ENCODE measurements at places on chromosomes 7 and 10.
A peak's percentile ranks its signal among the peaks of the same experiment; 100 is the strongest.

- no peak for DNase-seq
- H3K27me3 ChIP-seq: no peaks in the 10 kb centered on the region
- no peak overlapping the region for H3K27ac ChIP-seq
- no peak overlapping the region for H3K4me3 ChIP-seq
- no peaks in the 10 kb centered on the region for H3K36me3 ChIP-seq
These were observed 97.2 kb upstream of the INSYN2A start for GRCh38 chr10:127293640-127294039.

DNA sequence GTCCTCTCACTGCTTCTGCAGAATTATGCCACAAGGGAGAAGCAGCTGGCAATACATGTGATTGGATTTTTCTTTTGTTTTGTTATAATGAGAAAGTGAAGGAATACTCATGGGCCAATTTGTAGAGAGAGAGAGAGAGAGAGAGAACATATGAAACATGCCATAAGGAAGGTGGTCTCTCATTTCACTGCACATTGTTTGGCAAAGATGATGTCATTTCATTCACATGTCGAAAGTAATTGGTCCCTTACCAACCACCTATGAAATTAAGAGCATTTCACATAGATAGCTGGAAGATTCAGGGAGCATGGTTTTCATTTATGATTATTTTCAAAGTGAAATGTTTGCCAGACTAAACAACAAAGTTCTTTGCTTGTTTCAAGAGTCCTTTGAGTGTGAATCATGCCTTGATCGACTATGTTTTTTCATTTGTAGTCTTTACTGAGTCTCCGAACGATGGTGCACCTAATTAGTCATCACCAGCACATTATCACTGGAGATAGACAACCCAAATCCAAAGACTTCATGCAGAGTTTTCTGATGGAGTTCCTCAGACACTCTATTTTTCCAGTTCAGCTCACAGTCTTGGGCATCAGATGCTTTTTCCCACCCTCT lies 130.1 kb upstream of the ZEB1 start:
- no peak overlapping the region for H3K27ac ChIP-seq
- DNase-seq: no peak

DNA sequence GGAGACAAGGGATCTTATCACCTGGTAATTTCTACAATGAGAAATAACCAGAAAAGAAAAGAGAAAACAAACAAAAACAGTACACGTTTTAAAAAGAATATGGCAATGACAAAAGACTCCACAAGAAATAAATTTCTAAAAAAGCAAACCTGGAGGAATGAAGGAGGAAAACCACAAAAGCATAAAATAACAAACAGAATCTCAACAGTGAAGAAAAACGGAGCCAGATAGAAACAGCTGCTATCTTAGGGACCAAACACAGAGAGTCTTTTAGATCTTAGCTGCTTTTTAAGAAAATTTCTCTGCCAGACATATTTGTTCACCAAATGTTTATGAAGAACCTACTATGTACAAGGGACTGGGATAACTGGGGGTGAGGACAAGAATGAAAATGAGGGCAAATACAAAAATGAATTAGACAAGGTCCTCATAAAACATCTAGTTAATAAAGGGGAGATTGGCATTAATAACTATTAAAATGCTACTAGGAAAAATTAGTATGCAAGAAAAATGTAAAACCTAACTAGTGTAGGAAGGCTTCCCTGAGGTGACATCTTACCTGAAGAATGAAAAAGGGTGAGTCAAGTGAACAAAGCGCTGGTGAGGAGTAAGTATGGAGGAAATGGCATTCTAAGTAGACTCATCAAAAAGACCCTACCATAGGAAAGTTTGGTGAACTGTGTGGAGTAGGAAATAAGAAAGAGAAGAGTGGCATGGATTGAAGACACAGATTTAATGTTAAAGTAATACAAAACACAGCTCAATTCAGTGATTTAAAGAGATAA lies 34.3 kb downstream of the WASL start:
- no peak for DNase-seq
- H3K4me1 ChIP-seq: peaks cover 1% of the 10 kb centered on the region
- H3K36me3 ChIP-seq: no peaks in the 10 kb centered on the region
- no peaks in the 10 kb centered on the region for H3K27me3 ChIP-seq

GRCh38 chr7:16810112-16810511 lies 5.3 kb upstream of the AGR2 start:
- no peak for DNase-seq
- H3K4me3 ChIP-seq: no peak overlapping the region
- no peaks in the 10 kb centered on the region for H3K36me3 ChIP-seq
- H3K27ac ChIP-seq: no peak overlapping the region
- no peaks in the 10 kb centered on the region for H3K27me3 ChIP-seq
- H3K4me1 ChIP-seq: no peaks in the 10 kb centered on the region

DNA sequence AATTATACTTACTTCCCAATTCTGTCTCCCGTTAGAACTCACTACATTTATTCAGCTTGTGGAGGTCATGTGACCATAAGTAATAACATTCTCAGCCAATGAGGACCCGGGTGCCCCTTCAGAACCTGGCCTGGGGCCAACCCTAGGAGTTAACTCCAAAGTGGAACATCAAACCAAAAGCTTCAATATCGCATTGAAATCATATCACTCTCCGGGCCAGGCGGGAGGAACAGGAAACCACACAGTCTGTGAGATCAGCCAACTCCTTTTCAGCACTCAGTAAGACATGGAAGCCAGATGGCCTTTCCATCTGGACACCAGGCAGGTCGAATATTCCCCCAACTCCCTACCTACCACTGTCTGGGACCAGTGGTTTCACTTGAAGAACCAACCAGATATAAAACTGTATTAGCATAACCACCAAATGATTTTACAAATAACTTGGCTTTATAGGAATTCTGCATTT lies 5.5 kb downstream of the CREB3L2 start:
- H3K4me1 ChIP-seq: peaks cover 5% of the 10 kb centered on the region
- H3K36me3 ChIP-seq: no peaks in the 10 kb centered on the region
- H3K4me3 ChIP-seq: no peak overlapping the region
- no peak overlapping the region for H3K27ac ChIP-seq

- no peak overlapping the region for H3K27ac ChIP-seq
- peak; percentile 13 for DNase-seq
- no peaks in the 10 kb centered on the region for H3K4me1 ChIP-seq
- no peaks in the 10 kb centered on the region for H3K27me3 ChIP-seq
These were observed 37.2 kb downstream of the PLEKHS1 start for GRCh38 chr10:113788604-113789083.

DNA sequence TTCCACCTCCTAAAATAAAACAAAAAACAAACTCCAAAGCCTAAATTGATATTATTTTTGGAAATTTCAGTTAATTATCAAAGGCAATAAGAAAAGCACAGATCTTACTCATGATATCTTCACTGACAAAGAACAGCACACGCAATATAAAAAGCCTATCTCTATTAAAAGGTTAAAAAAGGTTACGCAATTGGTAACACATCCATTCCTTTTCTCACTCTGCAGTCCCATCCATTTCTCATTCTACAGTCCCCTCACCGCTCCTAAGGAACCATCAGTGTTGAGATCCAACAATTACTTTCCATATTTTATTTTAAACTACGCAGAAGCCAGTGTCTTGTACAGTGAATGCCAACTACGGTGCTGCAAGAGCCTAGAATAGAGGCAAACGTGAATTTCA lies 1.3 kb downstream of the SEC61G start:
- no peak for DNase-seq
- H3K27me3 ChIP-seq: peaks cover 2% of the 10 kb centered on the region
- H3K36me3 ChIP-seq: peaks cover 2% of the 10 kb centered on the region
- peaks cover 1% of the 10 kb centered on the region for H3K4me1 ChIP-seq
- H3K4me3 ChIP-seq: peak overlapping the region; percentile 13
- H3K27ac ChIP-seq: no peak overlapping the region

DNA sequence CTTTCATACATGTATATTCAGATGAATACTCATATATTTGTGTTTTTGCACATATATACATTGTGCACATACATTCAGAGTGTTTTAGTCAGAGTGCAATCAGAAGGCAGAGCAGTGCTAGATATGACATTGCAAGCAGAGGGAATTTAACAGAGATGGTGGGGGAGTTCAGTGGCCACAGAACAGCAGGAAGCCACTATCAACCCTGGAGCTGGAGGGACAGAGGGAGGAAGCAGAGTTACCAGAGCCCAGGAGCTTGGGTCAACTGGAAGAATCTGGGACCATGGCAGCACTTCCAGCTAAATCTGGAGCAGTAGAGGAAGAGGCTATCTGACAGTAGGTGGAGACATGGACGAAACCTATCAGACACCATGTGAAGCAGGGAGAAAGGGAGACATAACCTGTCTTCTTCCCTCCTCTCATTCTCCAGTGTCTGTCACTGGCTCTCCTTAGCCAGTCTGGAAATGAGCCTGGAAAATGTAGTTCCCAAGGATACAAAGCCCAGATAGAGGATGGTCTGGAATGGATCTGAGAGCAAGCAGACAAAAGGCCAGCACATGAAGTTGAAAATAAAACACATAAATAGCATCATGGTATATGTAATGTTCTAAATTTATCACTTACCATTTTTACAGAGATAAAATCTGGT lies 33.6 kb upstream of the HERPUD2 start:
- no peak overlapping the region for H3K4me3 ChIP-seq
- H3K36me3 ChIP-seq: no peaks in the 10 kb centered on the region
- no peak overlapping the region for H3K27ac ChIP-seq
- no peak for DNase-seq
- no peaks in the 10 kb centered on the region for H3K27me3 ChIP-seq

GRCh38 chr7:5769571-5769970 lies 11.9 kb downstream of the RNF216 start:
- no peaks in the 10 kb centered on the region for H3K4me1 ChIP-seq
- no peaks in the 10 kb centered on the region for H3K27me3 ChIP-seq
- H3K27ac ChIP-seq: no peak overlapping the region
- no peaks in the 10 kb centered on the region for H3K36me3 ChIP-seq
- no peak overlapping the region for H3K4me3 ChIP-seq

DNA sequence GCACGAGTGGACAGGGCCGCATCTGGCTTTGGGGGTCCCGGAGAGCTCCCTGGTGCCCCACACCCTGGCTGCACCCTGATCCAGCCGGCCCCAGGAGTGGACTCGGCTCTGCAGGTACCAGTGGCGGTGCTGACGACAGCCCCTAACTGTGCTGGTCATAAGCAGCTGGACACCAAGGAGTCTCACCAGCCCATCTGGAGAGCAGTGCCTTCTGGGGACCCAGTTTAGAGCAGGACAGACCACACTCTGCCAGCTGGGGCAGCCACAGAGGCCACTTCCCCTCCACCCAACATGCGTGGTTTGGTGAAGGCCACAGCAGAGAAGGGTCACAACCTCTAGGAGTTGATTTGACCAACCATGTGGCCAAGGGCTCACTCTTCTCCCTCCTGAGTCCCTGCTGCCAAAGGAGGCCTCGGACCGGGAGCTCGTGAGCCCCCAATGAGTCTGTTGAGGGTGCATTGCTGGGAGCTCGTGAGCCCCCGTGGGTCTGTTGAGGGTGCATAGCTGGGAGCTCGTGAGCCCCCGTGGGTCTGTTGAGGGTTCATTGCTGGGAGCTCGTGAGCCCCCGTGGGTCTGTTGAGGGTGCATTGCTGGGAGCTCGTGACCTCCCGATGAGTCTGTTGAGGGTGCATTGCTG lies 16.0 kb upstream of the INPP5A start:
- H3K27ac ChIP-seq: no peak overlapping the region
- no peaks in the 10 kb centered on the region for H3K27me3 ChIP-seq
- peaks cover 5% of the 10 kb centered on the region for H3K4me1 ChIP-seq
- no peaks in the 10 kb centered on the region for H3K36me3 ChIP-seq
- DNase-seq: no peak

GRCh38 chr10:124374535-124375352 lies 44.0 kb downstream of the OAT start:
- H3K4me3 ChIP-seq: no peak overlapping the region
- no peaks in the 10 kb centered on the region for H3K4me1 ChIP-seq
- DNase-seq: no peak

DNA sequence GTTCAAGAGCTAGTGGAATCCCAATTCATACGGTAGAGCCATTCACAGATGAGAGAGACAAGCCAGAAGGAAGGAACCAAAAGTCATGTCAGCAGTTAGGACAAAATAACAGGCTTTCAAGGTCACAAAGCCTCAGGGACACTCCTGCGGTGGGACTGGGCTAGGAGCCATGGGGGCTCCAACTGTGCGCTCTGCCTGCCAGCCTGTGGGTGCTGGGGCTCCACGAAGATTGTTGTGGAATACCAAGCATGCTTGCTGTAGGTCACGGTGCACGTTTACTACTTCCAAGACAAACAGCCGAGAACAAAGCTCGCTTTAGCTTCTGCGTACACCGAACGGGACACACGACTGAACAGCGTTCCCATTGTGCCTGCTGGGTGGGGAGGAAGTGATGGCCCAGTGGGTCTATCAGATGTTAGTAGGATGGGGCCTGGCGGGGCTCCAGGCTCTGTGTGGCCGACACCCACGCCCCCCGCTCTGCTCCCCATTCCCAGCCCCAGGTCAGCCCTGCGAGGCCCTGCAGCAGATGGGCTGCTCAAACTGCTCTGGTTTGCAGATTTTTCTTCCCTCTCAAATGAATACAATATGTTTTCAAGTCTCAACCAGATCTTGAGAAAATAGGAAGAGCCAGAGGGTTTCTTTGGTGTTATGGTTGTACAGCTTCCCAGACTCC lies 158.9 kb downstream of the EGFR start:
- H3K27ac ChIP-seq: no peak overlapping the region
- no peak for DNase-seq
- H3K4me1 ChIP-seq: no peaks in the 10 kb centered on the region
- H3K4me3 ChIP-seq: no peak overlapping the region

GRCh38 chr7:69624435-69625230 lies 26.4 kb downstream of the AUTS2 start:
- no peaks in the 10 kb centered on the region for H3K36me3 ChIP-seq
- no peak for DNase-seq
- H3K27ac ChIP-seq: no peak overlapping the region
- no peaks in the 10 kb centered on the region for H3K27me3 ChIP-seq
- H3K4me3 ChIP-seq: no peak overlapping the region

- no peak overlapping the region for H3K4me3 ChIP-seq
- H3K27me3 ChIP-seq: no peaks in the 10 kb centered on the region
- no peak overlapping the region for H3K27ac ChIP-seq
- no peaks in the 10 kb centered on the region for H3K4me1 ChIP-seq
- H3K36me3 ChIP-seq: no peaks in the 10 kb centered on the region
These were observed 33.6 kb upstream of the AGR2 start for GRCh38 chr7:16838386-16838785.

GRCh38 chr10:3133948-3134347 lies 38.6 kb downstream of the PITRM1 start:
- no peak for DNase-seq
- no peak overlapping the region for H3K4me3 ChIP-seq
- no peaks in the 10 kb centered on the region for H3K4me1 ChIP-seq
- no peak overlapping the region for H3K27ac ChIP-seq
